Natural killer cell (primary cell): ENCODE measurements at places on chromosomes 6 and 20. TPM values are rescaled to one million over a fixed set of nuclear protein-coding genes. Genes with fewer than 3 reads are reported as not detected.

GRCh38 chr6:40517654-40518053, 69.5 kb downstream of the LRFN2 start:
- no peak for DNase-seq

GSTA3 gene
- total RNA-seq, result not detected

DNA sequence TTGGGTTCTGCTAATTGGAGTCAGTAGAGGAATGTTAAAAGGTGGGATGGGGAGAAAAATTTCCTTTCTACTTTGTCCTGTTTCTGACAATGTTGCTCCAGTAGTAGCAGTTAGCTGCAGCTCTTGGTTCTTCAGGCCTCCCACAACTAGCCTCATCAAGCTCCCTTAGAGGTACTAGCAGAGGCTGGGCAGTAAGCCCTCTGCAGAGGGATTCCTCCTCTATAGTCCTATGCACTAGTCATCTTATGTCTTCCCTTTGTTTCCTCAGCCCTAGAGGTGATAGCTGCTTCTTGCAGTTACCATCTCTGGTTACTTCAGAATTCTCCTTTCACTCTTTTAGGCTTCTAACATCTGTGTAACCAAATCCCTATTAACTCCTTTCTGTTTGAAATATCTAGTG, 99.8 kb downstream of the FILIP1 start:
- no peak for DNase-seq

NMBR gene
- total RNA-seq, result not detected

DNA sequence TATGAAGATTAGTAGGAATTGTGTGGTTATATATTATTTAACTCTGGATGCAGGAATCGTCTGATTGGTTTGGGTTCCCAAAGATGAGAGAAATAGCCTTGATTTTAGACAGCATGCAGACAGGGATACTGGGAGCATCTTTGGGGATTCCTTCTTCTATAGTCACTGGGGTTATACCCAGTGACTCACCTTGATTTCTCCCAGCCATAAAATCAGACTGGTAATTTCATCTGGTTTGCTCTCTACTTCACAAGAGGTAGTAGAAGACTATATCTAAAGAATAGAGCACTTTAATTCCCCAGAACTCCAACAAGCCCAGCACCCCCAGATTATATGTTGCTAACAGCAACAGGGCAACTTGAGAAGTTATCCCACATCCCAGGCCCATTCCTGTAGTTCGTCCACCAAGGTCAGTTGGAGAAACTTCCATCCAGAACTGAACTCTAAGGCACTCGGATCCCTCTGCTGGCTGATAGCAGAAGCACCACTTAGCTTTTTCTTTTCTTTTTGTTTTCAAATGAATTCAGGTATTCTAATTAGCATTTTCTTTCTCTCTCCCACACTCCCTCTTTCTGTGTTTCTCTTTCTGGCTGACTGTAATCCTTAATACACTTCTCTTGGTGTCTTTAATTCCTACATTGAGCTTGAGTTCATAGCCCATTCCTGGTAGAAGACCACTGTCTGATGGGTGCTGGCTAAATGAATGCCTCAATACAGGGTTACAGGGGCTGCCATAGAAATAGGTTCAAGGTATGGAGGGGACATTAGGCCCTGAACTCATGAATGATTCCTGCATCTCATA, 20.4 kb upstream of the EFHC1 start:
- no peak for DNase-seq

DNA sequence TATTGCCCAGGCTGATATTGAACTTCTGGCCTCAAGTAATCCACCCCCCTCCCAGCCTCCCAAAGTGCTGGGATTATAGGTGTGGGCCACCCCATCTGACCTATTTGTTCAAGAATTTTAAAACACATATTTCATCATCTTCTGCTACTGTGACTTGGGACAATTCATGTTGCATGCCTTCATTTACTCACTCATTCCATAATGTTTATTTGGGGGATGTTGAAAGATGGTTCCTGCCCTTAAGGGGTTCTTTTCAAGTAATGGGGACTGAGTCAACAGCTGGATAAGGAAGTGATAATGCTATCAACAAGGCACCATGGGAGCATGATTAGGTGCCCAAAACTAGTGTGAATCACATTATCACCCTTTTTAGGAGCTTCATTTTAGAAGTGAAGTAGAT, 62.0 kb downstream of the CRYBG1 start:
- DNase-seq, result no peak

DNA sequence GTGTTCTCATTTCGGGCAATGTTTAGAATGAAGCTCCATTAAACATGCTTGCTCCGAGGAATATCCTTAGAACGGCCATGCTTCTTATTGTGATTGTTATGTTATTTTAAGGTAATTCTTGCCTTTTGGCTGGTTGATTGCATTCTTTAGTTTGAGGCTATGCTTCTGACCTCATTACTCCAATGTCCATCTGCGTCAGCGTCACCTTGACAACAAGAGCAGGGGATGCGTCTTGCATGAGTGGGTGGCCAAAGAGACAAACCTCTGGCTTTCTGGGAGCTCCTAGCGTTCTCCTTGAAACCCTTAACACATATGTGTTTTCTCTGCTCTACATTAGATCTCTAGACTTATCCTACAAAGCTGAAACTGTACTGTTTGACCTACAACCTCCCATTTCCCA, 184.3 kb downstream of the THBS2 start:
- no peak for DNase-seq

TREML2 gene
- total RNA-seq, result 1.0 TPM
